ENCODE measurements at places on chromosomes 4 and X.

DNA sequence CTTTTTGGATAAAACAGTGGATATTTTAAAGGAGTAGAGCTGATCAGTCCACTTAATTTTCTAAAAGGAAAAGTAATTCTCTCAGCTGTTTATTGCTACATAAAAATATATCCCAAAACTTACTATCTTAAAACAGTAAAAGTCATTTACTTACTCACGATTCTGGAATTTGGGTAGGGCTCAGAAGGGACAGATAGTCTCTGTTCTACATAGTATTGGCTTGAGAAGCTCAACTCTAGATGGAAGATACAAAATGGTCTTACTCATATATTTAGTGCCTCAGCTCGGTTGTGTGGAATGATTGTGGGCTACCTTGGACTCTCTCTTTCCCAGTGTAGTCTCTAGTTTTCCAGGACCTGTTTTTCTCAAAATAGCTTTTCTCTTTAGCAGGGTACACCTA is 691.5 kb upstream of the POU3F4 start:
- no peak for DNase-seq

GRCh38 chrX:11949291-11949690 is 189.0 kb upstream of the FRMPD4 start:
- DNase-seq = no peak

DNA sequence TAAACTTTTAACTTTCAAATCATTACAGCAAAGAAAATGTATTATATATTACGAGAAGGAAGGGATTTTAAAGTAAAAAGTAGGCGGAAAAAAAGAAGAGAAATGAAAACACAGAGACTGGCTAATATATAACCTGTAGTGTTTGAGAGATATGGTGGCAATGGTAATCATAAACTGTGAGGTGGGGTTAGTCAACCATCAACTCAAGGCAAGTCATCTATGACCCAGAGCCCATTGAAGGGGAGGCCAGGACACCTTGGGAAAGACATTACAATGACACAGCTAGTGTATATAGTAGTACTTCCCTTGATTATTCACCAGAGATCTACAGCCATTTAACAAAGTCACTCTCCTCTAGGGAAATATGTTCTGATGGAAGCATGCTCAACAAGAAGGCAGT is 423.9 kb upstream of the PITX2 start:
- DNase-seq = no peak

- no peak for DNase-seq
These were observed 1226.9 kb downstream of the PCDH7 start for GRCh38 chr4:31947101-31947500.

DNA sequence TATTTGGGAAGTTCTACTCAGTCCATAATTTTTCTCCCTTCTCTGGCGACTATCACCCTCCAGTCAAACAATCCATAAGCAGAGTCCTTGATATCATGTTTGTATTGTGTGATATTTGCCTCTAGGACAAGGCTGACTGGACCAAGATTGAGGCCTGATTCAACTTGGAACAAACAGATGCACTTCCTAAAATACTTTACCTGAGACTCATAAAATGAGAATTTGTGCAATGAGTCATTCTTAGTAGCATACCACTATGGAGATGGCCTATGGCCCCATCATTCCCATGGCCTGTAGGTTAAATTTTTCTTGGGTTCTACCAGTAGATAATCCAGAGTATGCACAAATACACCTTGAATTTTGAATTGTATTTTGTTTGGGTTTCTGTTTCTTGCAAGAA is 74.2 kb upstream of the DMD start:
- DNase-seq = no peak

DNA sequence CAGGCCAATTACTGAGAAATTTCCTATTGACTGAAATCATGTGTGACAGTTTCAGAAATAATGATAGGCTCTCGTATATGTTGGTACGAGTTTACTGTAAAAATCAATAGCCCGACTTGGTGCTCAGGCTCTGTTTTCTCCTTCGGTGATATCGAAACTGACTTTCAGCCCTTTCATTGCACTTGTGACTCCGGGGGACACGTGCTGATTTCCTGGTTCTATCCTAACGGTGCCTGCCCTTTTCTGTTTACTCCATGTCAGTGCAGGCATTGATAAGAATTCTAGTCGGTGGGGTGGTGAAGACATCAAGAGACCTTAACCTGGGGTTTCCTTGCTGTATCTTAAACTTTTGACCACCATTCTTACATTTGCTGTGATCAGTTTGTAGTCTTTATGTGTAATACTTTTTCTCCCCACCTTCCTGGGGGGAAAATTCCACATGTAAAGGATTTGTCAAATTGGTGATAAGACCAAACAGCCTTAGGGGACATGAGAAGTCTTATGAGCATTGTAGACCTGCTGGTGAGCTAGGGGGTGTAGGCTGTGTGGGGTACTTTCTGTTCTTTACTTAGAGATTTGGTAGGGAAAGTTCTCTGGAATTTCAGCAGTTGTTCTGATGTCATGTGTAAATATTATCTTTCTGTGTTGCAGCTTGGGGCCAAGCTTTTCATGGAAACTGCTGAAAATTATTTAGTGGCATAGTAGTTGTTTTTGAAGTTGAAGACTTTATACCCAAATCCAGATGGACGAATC is 52.7 kb downstream of the TMEM131L start:
- no peak for DNase-seq

DNA sequence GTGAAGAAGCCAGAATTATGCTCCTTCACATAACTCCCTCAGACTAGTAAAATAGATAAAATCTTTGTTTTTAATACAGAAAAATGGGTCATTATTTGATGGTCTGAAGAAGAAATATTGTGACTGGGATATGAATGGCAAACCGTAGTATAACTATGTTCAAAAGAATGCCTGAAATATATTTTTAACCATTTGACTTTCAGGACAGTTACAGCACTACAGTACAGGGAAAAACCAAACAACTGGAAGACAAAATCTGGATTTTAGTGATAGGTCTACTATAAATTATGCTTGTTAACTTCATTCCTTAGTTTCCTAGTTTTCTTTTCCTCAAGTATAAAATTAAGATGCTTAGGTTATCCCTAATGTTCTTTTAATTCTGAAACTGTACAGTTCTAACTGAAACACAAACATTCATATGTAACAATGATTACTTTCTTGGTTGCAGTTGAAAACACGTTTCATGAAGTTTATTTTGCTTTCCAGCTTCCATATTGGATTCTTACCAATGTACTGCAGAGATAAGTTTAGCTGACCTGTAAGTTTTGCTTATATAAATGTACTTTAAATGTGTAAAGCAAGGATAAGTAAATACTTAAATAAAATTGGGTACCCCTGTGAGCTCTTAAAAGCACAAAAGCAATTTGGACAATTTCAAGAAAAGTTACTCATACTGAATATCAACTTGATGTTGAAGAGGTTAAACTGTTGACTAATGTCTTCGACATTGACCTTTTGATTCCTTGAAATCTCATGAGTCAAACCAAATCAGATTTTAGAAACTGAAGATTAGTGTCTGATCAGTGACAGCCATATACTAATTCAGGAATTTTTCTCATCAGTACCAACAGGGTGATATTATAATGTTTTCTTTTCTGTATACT is 895 bp downstream of the AFP start:
- no peak for DNase-seq
